Fibroblast of skin of scalp (primary cell): ENCODE measurements at places on chromosomes 3 and 15.

DNA sequence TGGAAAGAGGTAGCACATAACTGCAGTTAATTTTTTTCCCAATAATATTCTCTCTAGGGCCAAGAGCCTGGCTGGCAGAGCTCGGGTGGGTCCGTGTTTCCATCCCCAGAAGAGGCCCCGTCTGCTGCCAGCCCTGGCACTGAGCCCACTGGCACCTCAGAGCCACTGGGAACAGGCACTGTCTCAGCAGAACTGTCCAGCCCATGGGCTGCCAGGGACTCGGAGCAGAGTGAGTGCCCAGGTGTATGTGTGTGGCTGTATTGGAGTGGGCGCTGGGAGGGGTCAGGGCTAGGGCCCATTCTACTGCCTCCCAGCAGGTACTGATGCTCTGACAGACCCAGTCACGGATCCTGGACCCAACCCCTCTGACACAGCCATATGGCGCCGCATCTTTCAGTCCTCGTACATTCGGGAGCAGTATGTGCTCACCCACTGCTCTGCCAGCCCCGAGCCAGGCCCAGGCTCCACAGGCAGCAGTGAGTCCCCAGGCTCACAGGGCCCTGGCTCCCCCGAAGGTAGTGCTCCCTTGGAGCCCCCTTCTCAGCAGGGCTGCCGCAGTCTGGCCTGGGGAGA lies 8.9 kb downstream of the VWA5B2 start:
- no peak for DNase-seq

- DNase-seq: peak; percentile 13
These were observed 628.4 kb upstream of the TGFBR2 start for GRCh38 chr3:29978036-29978435.

DNA sequence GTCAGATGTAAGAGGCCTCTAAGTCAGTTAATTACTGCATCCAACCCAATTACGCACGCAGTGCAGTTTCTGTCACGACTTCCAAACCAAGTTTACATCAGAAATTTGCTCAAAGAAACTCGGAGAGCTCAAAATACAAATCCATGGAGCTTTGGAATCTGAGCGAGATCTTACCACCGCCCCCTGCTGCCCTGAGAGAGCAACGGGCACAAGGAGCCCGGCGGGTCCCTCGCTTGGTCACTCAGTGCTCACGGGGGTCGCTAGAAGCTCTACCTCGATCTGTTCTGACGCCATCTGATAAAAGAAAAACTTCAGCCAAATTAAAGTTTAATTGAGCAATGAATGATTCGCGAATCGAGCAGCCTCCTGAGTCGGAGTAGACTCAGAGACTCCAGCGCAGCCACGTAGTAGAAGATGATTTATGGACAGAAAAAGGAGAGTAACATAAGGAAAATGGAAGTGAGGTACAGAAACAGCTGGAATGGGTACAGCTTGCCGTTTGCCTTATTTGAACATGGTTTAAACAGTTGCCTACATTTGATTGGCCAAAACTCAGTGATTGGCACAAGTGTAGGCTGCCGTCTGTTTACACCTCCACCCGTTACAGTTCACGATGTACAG lies 232.7 kb upstream of the ATP10A start:
- no peak for DNase-seq

- peak; percentile 33 for DNase-seq
These were observed 729.6 kb downstream of the NLGN1 start for GRCh38 chr3:174126990-174127758.

GRCh38 chr15:65028921-65029735 lies at the start of gene MTFMT:
MTFMT (minus strand) TSS chr15:65029639; CDS start chr15:65029613, 26 bp downstream.
- peak; percentile 85 for DNase-seq

- DNase-seq: no peak
These were observed 112.4 kb upstream of the SPATA16 start for GRCh38 chr3:173253471-173253870.

GRCh38 chr15:95025924-95026728 lies 794.8 kb downstream of the MCTP2 start:
- peak; percentile 61 for DNase-seq

- peak; percentile 75 for DNase-seq
These were observed 14.5 kb downstream of the TAGLN3 start for GRCh38 chr3:112013058-112013783.

DNA sequence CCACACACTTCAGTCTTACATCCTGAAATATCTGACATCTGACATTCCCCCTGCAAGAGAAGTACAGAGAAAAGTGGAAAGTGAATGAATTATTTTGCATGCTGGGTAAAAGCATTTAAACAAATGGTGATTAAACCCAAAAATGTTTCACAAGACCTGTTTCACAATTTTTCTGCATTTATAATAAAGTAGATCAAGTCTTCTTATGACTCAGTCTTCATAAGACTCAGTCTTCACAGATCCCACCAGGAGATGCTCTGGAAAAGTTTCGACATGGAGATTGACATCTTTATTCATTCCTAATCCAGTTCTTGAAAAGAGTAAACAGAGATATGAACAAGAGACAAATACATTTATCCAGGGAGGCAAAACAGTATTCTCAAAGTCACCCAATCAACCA lies 13.2 kb upstream of the EDC3 start:
- DNase-seq: no peak

DNA sequence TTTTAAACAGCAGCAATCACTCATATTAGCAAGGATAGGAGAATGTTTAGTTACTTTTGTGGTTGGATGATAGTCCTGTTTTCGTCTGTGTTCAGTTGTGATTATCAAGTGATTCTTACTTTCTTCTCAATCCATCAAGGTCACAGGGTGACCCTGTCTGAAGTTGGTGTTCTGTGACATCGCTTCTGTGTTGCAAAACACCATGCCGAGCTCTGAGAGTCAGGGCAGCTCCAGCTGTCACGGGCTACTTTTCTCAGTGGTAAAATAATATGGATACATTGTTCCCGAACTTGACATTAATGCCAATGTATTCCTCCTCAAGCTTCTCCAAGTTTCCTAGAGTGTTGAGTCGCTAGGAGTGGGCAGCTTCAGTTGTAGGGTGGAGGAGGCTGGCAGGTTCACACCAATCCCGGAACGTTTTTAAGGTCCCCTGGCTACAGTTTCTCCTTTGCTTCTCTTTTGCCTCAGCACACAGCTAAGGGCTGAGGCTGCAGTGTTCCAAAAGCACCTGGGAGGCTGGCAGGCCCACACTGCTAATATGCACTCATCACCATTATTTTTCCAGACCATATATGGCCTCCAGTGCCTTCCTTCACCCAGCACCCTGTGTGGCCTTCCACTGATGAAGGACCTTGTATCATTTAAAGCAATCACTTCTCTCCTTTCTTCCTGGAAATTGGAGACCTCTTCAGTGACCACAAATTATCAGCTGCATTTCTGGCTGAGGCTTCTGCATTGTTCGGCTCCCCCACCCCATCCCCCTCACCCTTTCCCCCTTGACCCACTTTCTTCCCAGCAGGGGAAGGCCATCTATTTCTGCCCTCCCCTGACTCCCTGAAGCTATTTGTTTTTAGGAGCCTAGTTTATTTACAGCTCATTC lies 25.8 kb downstream of the COLQ start:
- no peak for DNase-seq

- no peak for DNase-seq
These were observed 111.7 kb upstream of the CNTN6 start for GRCh38 chr3:981156-981555.

GRCh38 chr15:56244038-56244810 lies 545 bp upstream of the RFX7 start:
- peak; percentile 85 for DNase-seq

- DNase-seq: no peak
These were observed 41.5 kb upstream of the ATP2B2 start for GRCh38 chr3:10546820-10547263.

GRCh38 chr3:24802614-24803013 lies 308.0 kb upstream of the THRB start:
- DNase-seq: no peak

GRCh38 chr15:72836676-72837330 lies 53.2 kb upstream of the ADPGK start:
- no peak for DNase-seq

DNA sequence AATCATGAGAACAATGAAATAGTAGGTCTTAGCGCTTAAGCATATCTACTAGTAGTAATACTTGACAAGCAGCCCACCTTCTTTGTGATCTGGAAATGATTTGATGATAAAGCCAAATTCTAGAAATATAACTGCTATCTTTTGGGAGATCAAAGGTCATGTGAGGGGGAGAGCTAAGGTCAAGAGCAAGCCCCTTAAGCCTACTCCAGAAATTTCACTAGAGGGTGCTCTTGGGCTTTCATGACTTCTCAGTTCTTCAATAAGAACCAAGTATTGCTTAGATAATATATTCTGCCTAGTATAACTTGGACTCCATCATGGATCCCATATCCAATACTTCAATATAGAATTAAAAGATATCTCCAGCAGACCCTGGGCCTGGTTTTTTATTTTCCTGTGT lies 319.6 kb downstream of the ZBTB20 start:
- DNase-seq: peak; percentile 52

- DNase-seq: peak; percentile 54
These were observed 48.5 kb downstream of the ITGA11 start for GRCh38 chr15:68383161-68384074.

DNA sequence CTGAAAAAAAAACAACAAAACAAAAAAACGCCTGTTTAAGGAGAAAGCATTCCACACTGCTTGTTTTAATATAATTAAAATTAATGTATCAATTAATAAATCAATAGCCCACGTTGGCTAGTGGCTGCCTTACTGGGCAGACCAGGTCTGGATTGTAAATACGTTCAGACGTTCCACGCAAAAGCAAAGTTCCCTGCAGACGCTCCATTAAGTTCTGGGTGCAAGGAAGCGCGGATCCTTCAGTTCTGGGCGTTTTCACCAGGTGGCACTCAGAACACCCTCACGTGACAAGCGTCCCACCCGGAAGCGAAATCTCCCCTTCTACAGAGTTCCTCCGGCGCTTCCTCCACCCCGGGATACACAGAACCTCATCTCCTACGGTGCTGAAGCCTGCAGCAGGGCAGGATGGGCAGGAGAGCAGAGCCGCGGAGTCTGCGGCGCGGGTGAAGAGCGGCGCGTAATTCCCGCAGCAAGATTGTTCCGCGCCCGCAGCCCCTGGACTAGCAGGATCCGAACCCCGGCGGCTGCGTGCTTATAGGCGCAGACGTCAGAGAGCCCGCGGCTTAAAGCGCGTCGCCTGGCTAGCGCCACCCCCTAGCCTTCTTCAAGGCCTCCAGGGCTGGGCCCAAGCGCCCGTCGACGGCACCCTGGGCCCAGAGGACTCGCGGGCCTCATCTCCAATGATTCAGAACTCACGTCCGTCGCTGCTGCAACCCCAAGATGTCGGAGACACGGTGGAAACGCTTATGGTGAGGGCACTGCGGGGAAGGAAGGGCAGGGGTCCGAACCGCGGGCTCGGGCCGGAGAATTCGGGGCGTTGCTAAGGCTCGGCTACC lies at the start of gene SLC25A38:
Gene SLC25A38 (plus strand): TSS at position 326 of the 836 bp plus-strand sequence. CDS start 355 bp downstream, at position 681.
- peak; percentile 83 for DNase-seq

GRCh38 chr15:42427429-42428223 lies 63.3 kb downstream of the ZNF106 start:
- DNase-seq: peak; percentile 93

GRCh38 chr3:124019291-124019690 lies 27.4 kb upstream of the ROPN1 start:
- DNase-seq: no peak

GRCh38 chr3:136714020-136714419 lies 38.2 kb downstream of the STAG1 start:
- no peak for DNase-seq

DNA sequence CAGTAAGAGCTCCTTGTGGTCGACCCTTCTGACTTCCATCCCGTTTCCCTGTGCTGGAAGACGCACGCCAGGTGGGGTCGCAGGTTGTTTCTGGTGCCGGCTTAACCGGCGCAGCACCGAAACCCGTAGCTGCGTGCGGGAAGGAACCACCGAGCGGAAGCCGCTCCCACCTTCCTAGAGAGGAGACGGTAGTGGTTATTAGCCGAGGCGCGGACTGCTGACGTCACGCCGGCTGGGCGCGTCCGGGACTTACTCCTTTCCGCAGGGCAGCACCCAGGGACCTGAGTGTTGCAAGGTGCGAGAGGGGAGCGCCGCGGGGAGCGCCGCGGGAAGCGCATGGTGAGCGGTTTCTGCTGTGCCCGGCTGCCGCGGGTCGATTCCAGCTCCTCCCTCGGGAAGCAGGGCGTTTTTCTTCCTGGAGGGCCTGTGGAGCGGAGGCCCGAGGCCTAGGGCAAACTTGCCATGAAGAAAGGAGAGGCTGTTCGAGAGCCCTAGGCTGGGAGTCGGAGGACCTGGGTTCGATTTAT lies at the start of gene ZNF501:
Gene ZNF501 (plus strand): TSS at position 252 of the 527 bp plus-strand sequence. CDS start 4,787 bp downstream, outside the sequence.
- DNase-seq: peak; percentile 91

DNA sequence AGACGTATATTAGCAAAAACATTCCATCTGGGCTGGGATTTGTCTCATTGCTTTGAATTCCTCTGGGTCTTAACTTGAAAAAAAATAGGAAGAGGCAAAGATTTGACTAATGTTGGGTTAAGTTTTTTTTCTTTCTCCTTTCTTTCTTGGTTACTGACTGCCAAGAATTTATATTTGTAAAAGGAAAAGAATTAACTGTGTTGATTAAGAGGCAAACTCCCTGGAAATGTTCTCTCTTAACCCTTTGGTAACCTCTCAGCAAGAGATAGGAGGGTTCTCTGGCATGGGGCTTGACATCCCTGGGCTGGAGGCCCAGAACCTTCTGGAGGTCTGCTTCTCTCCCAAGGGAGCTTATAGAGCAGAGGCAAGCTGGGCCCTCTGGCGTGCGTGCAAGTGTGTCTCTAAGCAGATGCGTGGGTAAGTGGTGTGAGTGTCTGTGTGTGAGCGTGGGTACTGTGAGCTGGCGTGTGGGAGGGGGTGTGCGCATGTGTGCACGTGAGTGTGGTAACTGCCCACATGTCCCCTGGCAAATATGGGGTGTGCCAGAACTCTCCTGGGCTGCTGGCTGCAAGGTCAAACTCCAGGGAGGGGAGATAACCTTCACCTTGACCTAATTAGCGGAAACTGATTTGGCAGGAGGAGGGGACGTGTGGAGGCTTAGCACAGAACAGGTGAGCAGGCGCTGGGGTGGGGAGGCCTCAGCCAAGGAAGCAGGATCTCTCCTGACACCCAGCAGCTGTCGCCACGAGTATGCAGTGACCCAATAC lies 49.4 kb upstream of the MAGEF1 start:
- peak; percentile 96 for DNase-seq

DNA sequence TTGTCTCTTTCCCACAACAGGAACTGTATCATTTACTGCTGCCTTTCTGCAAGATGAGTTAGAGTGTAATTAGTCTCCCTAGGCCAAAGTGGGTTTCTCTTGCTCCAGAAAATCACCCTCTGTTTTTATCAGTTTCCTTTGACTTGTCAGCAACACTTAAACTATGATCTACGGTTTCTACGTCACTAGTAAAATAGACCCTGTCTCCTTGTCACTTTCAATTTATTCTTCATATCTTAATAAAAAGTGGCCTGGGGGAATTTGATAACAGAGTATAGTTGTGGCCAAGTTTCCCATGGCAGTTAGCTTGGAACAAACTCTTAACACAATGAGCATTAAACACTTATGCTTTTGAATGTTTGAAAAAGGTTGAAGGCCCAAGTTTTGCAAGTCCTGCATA lies 79.6 kb downstream of the CGNL1 start:
- DNase-seq: no peak

DNA sequence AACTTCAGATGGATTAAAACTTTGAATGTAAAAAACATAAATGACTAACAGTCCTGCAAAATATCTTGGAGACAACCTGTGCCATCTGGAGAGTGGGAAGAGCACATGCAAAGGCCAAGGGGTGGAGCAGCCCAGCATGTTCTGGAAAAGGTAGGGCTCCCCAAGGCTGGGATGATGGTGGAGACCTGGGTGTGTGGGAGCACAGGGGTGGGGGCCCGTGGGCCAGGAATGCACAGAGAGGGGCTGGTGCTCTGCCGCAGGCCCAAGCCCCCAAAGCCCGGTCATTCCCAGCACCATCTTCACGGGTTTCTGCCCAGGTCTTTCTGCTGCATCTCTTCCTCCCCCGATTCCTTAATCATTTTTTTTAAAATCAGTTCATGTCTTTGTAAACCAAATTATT lies 9.7 kb upstream of the GATA2 start:
- DNase-seq: no peak
